ENCODE measurements at places on chromosomes 12 and 14. TPM values are rescaled to one million over a fixed set of nuclear protein-coding genes. Genes with fewer than 3 reads are reported as not detected.

DNA sequence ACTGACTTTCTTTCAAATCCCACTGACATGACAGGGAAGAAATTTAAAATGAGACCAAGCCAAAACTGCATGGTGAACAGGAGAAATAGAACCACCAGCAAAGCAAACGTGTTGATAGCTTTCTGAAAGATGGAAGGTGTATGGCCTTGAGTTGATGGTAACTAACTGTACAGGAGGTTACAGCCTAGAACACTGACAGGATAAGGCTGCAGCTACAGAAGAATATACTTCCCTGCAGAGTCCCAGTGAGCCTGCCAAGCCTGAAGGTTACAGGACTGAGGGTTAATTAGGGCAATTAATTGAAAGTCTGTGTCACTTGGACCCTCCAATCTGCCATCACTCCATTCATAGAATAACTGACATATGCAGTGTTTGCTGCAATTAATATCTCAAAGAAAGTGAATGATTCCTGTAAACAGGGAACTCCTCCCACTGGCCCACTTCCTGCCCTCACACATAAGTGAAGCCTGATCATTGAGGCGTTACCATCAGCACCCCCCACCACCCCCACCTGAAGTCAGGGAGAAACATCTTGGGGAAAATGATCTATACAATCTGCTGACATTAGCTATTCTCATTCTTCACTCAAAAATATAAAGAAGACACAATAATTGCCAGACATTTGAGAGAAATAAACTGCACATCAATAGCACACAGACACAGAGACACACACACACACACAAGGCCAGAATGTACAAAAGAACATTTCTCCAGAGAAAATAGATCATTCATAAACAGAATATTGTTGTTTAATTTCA lies 73.4 kb downstream of the GTF2A1 start:
- DNase-seq, result peak; percentile 47

DNA sequence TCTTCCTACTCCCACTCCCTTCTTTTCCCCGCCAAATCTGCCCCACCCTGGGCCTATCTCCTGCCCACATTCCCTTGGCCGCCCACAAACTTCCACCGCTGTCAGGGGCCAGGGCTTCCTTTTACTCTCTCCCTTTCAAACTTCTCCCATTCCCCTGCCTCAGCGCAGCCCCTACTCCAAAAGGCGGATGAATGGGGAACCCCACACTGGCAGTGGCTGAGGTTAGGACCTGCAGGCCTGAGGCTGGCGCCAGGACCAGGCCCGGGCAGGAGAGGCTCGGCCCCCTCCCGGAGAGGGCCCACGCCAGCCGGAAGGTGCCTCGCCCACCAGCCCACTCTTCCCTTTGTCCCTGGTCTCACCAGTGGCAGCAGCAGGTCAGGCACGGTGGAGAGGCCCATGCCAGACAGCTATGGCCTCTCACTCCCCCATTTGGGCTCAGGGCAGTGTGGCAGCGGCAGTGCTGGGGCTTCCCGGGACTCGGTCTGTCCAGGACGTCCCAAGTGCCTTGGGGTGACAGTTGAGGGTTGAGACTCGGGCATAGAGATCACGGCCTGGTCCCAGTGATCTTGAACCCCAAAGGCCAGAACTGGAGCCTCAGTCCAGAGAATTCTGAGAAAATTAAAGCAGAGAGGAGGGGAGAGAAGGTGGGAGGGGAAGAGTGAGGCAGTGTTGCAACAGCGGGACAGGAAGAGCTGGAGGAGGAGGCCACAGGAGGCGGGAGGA lies at the start of gene TNFRSF1A:
Gene TNFRSF1A (minus strand): TSS at position 660 of the 723 bp plus-strand sequence. CDS start 262 bp downstream, at position 398.
- peak; percentile 76 for DNase-seq

The MON2 gene
- 54.7 TPM for total RNA-seq

DNA sequence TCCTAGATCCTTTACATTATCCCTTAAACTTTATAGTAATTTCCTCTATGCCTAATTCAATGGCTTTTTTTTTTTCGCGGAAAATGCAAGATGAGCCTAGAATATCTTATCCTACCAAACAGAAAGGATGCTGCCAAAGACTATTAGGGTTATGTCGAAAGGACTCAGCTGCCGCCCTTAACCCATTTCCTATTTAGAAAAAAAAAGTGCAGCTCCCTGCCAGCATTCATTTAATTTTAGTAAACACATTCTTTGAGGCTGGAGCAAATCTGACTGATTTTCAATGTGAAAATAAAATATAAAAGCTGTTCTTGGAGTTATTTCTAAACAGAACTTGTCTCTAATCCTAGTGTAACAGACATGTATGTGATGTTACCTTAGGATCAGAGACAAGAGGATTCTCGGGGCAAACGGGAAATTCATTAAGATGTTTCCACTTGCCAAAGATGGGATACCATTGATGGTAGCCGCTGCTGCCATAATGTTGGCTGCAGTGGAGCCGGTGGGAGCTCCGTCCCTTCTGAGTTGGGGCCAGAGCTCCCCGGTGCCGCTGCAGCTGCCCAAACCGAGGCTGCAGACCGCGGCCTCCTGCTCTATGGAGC lies 8.2 kb upstream of the A2M start:
- no peak for DNase-seq

DNA sequence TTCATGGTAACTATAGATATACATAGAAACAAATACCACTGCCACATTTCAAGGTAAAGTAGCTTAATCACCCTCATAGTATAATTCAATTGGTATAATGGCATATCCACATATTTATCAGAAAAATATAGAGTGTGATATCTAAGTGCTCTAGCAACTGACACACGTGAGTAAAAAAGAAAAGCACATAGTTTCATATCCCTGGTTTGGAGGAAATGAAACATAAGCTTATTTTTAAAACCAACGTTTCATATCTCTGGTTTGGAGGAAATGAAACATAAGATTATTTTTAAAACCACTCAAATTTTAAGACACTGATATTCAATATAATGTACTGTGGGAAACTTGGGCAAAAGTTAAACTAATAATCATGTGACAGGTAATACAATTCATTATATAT lies 2.1 kb downstream of the OR6C70 start:
- peak; percentile 52 for DNase-seq

GRCh38 chr14:74705613-74706500 lies 7.0 kb downstream of the AREL1 start:
- DNase-seq, result no peak

The SIX4 gene
- 2.4 TPM for total RNA-seq

The LMNTD1 gene
- total RNA-seq, result not detected

DNA sequence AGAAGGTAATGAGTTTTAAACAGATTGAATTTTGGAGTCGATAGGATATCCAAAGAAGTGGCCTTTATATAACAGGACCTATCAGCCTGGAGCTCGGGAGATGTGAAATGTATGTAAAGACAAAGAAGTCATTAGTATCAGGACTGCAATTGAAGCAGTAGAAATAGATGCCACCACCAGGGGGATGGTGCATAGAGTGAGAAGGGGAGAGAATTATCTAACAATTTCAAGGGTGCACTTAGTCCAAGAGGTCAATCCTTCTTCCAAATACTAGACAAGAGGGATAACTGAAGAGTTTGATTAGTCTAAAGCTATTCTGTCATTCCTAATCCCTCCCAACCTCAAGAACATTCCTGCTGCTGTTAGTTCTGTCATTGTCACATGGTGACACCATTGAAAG lies 127.8 kb downstream of the CFAP54 start:
- peak; percentile 5 for DNase-seq

The KLHL28 gene
- 12.7 TPM for total RNA-seq

GRCh38 chr12:5806371-5807089 lies 138.5 kb downstream of the ANO2 start:
- no peak for DNase-seq
